ENCODE measurements at places on chromosomes 16 and 17.

DNA sequence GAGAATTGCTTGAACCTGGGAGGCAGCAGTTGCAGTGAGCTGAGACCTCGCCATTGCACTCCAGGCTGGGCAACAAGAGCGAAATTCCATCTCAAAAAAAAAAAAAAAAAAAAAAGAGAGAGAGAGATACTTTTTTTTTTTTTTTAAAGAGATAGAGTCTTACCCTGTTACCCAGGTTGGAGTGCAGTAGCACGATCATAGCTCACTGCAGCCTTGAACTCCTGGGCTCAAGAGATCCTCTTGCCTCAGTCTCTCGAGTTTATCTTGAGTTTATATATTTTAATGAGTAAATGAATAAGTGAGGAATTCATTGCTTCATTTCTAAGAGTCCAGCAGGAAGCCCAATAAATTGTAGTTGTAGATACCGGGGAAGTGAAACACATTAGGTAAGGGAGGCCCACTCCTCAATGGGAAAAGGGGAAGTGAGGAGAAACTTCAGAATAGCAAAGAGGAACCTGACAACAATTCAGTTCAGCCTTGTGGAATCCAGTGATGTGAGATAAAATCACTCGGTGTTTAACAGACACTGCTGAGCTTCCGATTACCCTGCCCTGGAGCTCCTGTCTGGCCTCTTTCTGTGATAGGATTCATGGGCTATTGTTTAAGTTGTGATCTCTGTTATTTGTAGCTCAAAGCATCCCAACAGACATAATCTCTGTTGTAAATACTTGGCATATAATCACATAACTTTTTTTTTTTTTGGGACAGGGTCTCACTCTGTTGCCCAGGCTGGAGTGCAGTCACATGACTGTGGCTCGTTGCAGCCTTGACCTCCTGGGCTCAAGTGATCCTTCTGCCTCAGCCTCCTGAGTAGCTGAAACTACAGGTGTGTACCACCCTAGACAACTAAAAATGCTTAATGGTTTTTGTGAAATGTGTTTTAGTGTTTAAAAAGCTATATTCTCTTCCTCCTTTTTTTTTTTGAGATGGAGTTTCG lies 15.8 kb upstream of the ITGAM start:
- peak; percentile 50 for DNase-seq

DNA sequence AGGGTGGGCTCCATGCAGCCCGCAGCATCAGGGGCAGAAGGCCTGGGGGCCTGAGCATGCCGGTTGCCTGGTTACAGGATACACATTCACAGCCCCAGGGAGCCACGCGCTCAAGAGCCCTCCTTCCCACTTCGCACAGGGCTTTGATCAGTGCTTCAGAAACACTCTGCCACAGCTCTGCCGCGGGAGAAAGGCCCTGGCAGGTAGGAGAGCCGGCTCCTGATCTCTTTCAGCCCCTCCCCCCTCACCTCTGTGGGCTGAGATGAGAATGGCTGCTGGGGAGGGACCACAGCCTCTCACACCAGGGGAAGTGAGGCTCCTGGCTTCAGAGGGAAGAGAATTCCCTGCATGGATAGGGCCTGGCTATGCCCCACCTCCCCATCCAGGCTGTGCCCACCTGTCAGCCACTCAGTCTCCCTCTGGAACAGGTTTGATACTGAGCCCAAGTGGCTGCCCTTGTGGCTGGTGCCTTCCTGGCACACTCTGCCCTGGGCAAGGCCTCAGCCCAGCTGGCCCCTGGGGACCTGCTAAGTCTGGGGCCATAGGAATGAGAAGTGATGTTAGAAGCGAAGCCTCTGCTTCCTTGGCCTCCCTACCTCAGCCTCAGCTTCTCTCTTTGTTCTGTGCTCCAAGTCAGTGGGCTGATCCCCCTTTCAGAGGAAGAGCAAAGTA lies 8.6 kb downstream of the DOK4 start:
- DNase-seq: no peak

DNA sequence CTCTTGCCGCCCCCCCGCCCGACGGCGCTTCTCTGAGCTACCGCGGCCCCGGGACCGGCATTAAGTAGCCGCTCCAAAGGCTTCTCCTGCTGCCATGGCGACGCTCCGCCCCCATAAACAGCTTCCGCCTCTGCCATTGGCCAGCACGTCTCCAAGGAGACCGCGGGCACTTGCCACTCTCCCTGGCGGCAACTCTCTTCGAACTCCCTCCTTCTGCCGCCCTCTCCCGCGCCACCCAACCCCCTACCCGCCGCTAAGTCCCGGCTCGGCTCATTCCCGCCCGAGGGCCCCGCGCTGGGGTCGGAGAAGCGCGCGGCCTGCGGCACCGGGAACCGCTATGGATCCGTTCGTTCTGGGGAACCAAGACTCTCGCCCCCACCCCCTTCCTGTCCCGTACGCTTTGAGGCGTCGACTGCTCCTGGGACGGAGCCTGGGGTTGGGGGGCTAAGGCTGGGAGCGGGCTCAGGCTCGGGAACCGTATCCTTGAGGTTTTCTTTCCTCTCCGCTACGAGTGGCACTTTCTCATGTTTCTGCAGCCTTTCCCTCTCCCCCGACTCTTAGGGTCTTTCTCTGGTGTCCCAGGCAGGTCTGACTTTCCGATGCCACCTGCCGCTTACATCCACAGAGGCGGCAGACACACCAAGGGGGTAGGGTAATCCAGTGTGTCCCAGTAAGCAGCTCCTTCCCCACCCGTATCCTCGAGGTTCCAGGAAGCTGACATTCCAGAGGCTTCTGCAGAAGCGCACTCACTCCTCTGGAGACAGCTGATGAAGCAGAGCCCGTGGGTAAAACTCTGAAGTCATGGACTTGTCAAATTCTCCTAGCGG lies at the start of gene FOXJ1:
FOXJ1 (minus strand) TSS at position 34 of the 827 bp plus-strand sequence. CDS start 850 bp downstream, outside the sequence.
- DNase-seq: peak; percentile 94

DNA sequence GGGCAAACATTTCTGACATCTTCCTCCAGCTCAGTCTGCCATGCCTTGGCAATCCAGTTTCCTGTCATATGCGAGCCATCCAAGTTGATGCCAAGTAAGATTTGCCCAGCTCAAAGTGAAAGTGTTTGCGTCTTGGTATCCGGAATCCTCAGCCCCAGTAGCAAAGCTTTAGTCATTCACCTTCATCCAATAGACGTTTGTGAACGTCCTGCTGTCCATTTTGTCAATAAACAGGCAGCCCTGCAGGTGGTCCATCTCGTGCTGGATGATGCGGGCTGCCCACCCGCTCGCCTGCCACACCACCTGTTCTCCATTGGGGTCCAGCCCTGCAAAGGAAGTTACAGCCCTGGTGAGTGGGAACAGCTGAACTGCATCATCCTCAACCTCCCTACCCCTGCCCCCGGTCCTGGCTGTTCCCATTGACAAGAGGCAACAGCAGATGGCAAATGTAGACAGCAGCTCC lies 1.5 kb downstream of the PDF start:
- no peak for DNase-seq

DNA sequence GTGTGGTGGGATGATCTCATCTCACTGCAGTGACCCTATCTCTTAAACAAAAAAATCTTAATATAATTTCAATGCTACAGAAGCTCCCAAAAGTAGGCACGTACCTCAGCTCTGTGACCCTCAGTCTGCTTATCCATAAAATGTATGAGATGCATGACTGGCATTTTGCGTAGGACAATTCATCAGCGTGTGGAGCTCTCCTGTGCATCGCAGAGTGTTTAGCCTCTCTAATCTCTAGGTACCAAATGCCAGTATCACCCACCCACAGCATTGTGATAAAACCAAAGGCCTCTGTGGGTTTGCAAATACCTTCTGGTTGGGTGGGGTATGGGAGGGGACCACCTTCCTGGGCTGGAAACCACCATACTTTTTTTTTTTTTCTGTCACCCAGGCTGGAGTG lies 19.0 kb upstream of the TUBG2 start:
- DNase-seq: no peak

- no peak for DNase-seq
Measured at GRCh38 chr17:50122945-50123344, 7.0 kb downstream of the SAMD14 start.

GRCh38 chr16:29745121-29745852 lies 503 bp downstream of the C16orf54 start:
- peak; percentile 83 for DNase-seq

GRCh38 chr17:17752089-17752820 lies 71.0 kb downstream of the RAI1 start:
- peak; percentile 99 for DNase-seq
